ENCODE measurements at places on chromosomes 16 and 17.

- no peak for DNase-seq
Measured at GRCh38 chr17:10198509-10199249, at the start of gene GAS7. Gene GAS7 (minus strand): TSS chr17:10198606.

- no peak for DNase-seq
Measured at GRCh38 chr17:65085397-65085796, 28.9 kb upstream of the GNA13 start.

DNA sequence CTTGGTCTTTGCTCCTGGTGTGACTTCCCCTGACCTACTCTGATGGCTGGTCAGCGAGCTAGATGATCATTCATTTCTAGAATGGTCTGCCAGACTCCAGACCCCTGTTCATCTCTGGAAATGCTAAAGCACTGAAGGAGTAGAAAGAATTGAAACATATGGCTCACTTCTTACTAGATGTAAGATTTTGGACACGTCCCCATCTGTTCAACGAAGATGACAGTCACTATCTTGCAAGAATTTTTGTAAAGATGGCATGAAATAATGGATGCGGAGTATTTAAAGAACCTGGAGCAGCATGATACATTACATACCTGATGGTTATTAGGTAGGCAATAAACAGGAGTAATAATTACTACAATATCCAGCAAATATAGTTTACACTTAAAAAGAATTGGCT lies 252.7 kb upstream of the SDK2 start:
- no peak for DNase-seq

- no peak for DNase-seq
Measured at GRCh38 chr17:60909405-60909804, 231.8 kb downstream of the BCAS3 start.

- no peak for DNase-seq
Measured at GRCh38 chr16:152141-153128, at the start of gene HBZ. Gene HBZ (plus strand): TSS chr16:152644. CDS start chr16:152910, 266 bp downstream.

DNA sequence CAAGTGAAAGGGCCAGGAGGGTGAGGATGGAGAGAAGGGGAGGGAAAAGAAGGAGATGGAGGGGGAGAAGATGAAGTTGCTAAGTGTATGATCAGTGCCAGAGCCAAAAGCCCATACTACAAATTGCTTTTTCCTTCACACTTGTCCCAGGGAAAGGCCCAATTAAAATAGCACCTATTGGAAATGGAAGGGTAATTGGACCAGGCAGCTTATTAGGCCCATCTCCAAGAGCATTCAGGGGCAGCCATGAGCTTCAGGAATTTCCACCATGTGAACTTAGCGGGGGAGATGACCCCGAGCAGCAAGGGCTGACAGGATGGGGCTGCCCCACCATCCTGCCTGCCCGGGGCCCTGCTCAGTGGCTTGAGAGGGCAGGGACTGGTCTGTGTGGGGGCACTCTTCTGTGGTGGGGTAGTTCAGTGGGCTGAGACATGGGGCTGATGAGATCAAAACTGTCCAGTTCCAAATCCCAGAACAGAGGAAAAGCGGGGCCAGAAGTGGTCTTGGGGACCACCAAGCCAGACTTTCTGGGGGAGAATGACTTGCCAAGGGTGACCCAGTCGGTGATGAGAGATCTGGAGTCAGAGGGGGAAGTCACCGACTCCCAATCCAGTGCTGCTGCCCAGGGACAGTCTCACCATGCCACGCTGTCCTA lies 27.5 kb downstream of the GOSR2 start:
- DNase-seq = no peak
